Ammon's horn (tissue), 1 donor: ENCODE measurements at places on chromosomes 7 and 10.

DNA sequence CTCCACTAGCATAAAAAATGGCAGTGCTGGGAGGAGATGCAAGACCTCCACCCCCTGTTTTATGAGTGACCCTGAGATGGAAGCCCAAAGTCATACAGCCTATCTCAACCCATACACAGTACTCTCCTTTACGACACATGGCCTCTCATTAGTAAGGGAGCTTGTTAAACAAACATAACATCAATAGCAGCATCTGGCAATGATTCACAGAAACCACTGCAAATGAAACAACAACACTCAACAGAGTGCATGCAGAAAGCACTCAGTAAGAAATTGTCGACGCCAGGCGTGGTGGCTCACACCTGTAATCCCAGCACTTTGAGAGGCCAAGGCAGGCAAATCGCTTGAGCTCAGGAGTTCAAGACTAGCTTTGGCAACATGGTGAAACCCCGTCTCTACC, 27.5 kb upstream of the FIGNL1 start:
- no peak for DNase-seq

DNA sequence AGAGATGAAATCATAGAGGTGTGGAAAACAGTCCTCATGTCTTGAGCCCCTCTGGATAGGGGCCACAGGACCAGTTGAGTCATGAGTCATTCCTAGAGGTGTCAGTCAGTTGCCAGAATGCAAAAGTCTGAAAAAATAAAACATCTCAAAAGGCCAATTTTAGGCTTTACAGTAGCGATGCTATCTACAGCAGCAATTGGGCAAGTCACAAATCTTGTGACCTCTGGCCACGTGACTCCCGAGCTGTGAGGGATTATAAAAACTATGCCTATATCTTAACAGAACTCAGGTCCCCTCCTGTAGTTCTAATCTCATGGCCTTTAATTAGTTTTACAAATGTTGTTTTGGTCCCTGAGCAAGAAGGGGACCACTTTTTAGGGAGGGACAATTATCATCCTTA, 15.6 kb upstream of the TAS2R41 start:
- no peak for DNase-seq

- no peak for DNase-seq
These were observed 156.7 kb downstream of the TWIST1 start for GRCh38 chr7:18960725-18961124.

GRCh38 chr10:35448687-35449662, 112.7 kb downstream of the CCNY start:
- DNase-seq = peak; percentile 78

GRCh38 chr7:106187613-106188350, 75.7 kb upstream of the SYPL1 start:
- DNase-seq = no peak

DNA sequence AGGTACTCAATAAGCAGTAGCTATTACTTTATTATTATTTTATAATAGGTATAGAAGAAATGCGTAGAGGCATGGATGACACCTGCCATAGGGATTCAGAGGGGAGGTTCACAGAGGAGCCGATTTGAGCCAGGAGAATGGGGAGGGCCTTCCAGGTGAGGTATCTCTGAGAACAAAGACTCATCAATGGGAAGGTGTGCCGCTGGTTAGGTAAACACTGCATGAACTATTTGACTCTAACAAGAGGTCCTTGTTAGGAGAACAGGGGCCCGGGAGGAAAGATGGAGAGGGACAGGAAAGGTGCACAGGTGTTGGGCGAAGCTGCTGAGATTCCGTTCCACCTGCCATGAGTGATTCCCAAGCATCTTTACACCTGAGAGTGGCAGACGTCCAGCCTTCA, 41.8 kb upstream of the TMEM273 start:
- no peak for DNase-seq

GRCh38 chr7:131557652-131558385, 1.4 kb upstream of the PODXL start:
- no peak for DNase-seq

- DNase-seq = no peak
These were observed 32.6 kb downstream of the DDIT4 start for GRCh38 chr10:72306215-72306760.
